ENCODE measurements at places on chromosomes 4 and X.

GRCh38 chrX:78886550-78886949 lies 58.6 kb upstream of the P2RY10 start:
- H3K27ac ChIP-seq: no peak overlapping the region
- no peaks in the 10 kb centered on the region for H3K27me3 ChIP-seq
- no peaks in the 10 kb centered on the region for H3K4me1 ChIP-seq
- no peak for DNase-seq
- H3K4me3 ChIP-seq: no peak overlapping the region

- no peaks in the 10 kb centered on the region for H3K27me3 ChIP-seq
- no peak overlapping the region for H3K4me3 ChIP-seq
- DNase-seq: no peak
- H3K27ac ChIP-seq: no peak overlapping the region
- H3K36me3 ChIP-seq: no peaks in the 10 kb centered on the region
These were observed 208.5 kb downstream of the EPHA5 start for GRCh38 chr4:65461781-65462180.

- no peaks in the 10 kb centered on the region for H3K27me3 ChIP-seq
- no peak for DNase-seq
- no peak overlapping the region for H3K4me3 ChIP-seq
- no peaks in the 10 kb centered on the region for H3K4me1 ChIP-seq
- H3K36me3 ChIP-seq: no peaks in the 10 kb centered on the region
These were observed 293.5 kb downstream of the OPHN1 start for GRCh38 chrX:68139791-68140190.

- H3K36me3 ChIP-seq: no peaks in the 10 kb centered on the region
- no peaks in the 10 kb centered on the region for H3K4me1 ChIP-seq
- H3K27ac ChIP-seq: no peak overlapping the region
These were observed 81.5 kb downstream of the ARX start for GRCh38 chrX:24934279-24934678.

- no peaks in the 10 kb centered on the region for H3K27me3 ChIP-seq
- no peak overlapping the region for H3K4me3 ChIP-seq
- DNase-seq: no peak
- H3K36me3 ChIP-seq: no peaks in the 10 kb centered on the region
These were observed 27.7 kb downstream of the PJA1 start for GRCh38 chrX:69137371-69138117.

- no peaks in the 10 kb centered on the region for H3K27me3 ChIP-seq
- DNase-seq: no peak
- no peaks in the 10 kb centered on the region for H3K36me3 ChIP-seq
- no peak overlapping the region for H3K4me3 ChIP-seq
- H3K4me1 ChIP-seq: no peaks in the 10 kb centered on the region
These were observed 22.0 kb downstream of the NBDY start for GRCh38 chrX:56751071-56751470.

DNA sequence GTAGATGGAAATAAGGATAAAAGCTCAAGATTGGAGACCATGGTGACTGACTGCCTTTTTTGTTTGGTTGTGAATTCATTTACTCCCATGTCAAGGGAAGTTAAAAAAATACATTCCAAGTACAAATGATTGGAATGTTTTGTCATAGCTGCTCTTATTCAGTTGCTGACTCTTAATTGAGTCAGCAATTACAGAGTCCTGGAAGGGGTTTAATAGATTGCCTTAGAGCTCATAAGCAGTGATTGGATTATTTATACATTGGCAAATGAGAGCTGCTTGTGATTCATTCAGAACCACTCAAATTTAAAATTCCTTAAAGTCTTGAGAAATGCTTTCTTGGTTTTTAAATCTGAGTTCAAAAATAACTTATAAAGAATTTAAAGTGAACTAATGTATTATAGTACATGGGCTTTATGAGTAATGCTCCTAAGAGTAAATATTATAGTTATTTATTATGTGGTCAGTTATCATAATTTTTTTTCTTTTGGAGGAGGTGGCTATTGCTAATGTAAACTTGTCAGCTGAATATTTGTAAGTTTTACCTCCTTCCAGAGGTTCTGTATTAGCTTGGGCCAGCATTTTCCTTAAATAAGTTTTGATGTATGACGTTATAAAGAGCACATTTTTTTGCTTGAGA lies 13.6 kb downstream of the JADE1 start:
- DNase-seq: no peak
- H3K36me3 ChIP-seq: no peaks in the 10 kb centered on the region

GRCh38 chrX:69429339-69430015 lies 74.6 kb upstream of the NALF2 start:
- H3K27ac ChIP-seq: no peak overlapping the region
- H3K4me3 ChIP-seq: no peak overlapping the region
- no peaks in the 10 kb centered on the region for H3K36me3 ChIP-seq
- H3K27me3 ChIP-seq: peaks cover 4% of the 10 kb centered on the region

DNA sequence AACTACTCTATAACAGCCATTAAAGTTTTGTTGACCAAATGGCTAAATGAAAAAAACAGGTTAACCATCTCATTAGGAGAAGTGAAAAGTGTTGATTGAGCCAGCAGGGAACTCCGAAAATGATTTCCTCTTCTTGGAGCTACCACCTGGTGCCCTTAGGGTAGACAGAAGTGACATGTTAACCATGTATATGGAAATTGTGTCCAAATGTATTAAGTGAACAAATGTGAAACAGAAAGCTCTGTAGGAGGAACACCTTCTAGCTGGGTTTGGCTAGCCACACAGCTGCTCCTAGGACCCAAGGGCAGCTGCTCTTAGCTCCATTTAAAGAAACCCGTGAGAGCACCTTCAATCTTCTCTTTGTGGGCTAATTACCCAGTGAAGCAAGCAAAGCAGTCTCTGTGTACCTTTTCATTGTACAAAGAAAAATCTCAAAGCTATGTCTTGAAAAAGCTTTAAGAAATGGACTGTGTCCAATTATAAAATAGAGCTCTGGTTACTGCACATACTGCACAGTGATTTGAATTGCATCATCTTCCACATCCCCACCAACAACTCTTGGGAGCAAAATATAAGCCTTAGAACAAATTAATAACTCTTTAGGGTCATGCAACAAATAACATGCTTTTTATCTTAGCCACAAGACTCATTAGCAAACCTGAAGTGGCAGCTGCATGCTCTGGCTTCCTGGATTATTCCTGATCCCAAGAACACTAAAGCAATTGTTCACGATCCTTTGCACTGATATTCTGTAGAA lies 59.2 kb upstream of the PARM1 start:
- peak overlapping the region; percentile 41 for H3K27ac ChIP-seq
- no peak overlapping the region for H3K4me3 ChIP-seq
- peaks cover 22% of the 10 kb centered on the region for H3K4me1 ChIP-seq
- no peaks in the 10 kb centered on the region for H3K27me3 ChIP-seq

DNA sequence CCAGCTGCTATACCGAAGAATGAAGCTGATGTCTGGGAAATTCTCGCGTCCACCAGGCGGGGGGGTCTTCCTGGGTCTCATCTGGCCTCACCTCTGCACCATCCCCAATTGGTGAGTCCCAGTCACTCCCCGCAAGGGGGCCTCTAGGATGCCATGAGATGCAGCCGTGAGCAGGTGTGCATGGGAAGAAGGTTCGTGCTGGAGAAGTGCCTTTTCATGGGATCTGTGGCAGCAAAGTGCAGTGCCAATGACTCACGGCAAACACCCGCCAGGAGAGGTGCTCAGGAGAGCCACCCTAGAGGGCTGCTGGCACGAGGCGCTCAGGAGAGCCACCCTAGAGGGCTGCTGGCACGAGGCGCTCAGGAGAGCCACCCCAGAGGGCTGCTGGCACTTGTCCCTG lies 55.1 kb downstream of the CPZ start:
- DNase-seq: no peak
- H3K4me1 ChIP-seq: no peaks in the 10 kb centered on the region
- peaks cover 89% of the 10 kb centered on the region for H3K27me3 ChIP-seq
- no peak overlapping the region for H3K27ac ChIP-seq
- no peak overlapping the region for H3K4me3 ChIP-seq
- H3K36me3 ChIP-seq: no peaks in the 10 kb centered on the region

DNA sequence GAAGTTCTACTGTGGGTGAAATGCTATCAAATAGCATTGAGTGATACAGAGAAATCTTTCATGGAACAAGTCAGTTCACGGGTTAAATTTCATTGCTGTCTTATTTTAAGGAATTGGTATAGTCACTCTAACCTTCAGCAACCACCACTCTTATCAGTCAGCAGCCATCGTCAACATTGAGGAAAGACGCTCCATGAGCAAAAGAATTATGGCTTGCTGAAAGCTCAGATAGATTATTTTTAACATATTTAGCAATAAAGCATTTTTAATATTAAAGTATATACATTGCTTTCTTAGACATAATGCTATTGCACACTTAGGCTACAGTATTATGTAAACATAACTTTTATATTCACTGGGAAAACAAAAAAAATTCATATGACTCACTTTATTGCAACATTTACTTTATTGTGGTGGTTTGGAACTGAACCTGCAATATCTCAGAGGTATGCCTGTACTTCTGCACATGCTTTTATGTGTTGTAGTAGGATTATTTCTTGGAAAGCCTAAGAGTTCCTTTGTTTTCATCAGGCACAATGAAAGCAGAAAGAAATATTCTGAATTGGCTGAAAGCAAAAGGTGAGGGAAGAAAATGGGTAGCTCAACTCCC lies 586.7 kb downstream of the GBA3 start:
- H3K36me3 ChIP-seq: no peaks in the 10 kb centered on the region
- no peaks in the 10 kb centered on the region for H3K27me3 ChIP-seq
- peaks cover 12% of the 10 kb centered on the region for H3K4me1 ChIP-seq
- DNase-seq: no peak
- no peak overlapping the region for H3K27ac ChIP-seq

DNA sequence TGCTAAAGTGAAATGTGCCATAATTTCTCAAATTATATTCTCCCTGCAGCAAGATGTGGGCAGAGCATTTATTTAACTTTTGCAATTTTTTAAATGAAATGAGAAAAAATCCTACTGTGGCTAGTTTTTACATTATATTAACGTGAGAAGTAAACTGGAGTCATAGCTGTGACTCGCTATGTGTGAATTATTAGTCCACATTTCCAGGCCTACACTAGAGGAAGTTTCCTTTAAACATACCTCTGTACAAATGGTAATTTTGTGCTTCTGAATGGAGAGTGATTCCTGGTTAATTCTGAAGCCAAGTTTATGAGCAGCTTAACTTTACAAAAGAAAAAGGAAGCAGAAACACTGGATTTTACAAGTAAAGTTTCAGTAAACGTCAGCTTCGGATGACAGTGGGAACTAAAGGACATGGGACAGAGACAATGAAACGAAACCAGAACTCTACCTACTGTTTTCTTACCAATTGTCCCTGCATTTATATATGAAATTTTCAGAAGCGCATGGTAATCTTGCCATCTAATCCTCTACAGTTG lies 72.4 kb downstream of the FBXO8 start:
- no peak overlapping the region for H3K27ac ChIP-seq
- H3K4me3 ChIP-seq: no peak overlapping the region
- H3K27me3 ChIP-seq: peaks cover 96% of the 10 kb centered on the region
- DNase-seq: no peak
- H3K4me1 ChIP-seq: peaks cover 8% of the 10 kb centered on the region

DNA sequence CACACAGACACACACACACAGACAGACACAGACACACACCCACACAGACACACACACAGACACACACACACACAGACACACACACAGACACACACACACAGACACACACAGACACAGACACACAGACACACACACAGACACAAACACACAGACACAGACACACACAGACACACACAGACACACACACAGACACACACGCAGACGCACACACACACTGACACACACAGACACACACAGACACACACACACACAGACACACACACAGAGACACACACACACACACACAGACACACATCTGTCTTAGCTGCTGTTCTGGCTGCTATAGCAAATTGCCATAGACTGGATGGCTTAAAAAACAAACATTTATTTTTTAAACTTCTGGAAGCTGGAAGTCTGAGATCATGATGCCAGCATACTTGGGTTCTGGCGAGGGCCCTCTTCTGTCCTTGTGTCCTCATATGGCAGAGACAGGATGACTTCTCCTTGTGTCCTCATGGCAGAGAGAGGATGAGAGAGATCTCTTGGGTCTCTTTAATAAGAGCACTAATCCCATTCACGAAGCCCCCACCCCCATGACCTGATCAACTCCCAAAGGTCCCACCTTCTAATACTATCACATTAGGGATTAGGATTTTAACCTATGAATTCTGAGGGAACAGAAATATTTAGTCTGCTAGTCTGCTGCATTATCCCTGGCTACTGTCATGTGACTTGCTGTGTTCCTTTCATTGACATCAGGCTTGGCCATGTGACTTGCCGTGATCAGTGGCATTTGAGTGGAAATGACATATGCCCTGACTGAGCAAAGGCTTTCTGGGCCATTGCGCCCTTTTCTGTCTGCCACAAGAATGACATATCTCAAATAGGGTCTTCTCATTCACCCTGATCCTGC lies 32.7 kb upstream of the RASGEF1B start:
- no peak for DNase-seq
- H3K27me3 ChIP-seq: no peaks in the 10 kb centered on the region
- no peak overlapping the region for H3K4me3 ChIP-seq
- H3K4me1 ChIP-seq: peaks cover 8% of the 10 kb centered on the region

DNA sequence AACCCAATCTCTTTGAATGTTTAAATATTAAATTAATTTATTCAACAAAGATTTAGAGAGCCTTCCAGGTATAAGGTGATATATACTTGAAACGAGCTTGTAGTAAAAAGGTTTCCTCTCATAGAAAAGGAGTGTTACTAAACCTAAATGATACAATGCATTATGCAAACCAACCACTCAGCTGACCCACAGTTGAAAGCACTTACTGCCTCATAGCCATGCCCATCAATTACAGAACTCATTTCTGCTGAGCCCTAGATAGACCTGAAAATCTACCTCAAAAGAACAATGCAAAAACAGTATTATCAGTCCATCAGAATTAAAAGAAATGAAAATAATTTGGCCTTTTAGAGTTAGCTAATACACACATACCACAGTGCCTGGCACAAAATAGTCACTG lies 75.4 kb downstream of the KCNIP4 start:
- no peaks in the 10 kb centered on the region for H3K36me3 ChIP-seq
- no peak for DNase-seq
- no peaks in the 10 kb centered on the region for H3K4me1 ChIP-seq
- no peak overlapping the region for H3K27ac ChIP-seq
- H3K4me3 ChIP-seq: no peak overlapping the region
- H3K27me3 ChIP-seq: no peaks in the 10 kb centered on the region

DNA sequence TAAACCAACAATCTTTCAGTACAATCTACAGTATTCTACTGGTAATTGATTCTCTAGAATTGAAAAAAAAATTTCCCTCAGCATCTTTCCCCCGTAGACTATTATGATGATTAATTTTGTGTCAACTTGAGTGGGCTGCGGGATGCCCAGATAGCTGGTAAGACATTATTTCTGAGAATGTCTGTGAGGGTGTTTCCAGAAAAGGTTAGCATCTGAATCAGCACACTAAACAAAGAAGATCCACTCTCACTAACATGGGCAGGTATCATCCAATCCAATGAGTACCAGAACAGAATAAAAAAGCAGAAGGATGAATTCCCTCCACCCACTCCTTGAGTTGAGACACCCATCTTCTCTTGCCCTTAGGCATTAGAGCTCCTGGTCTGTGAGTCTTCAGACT lies 186.1 kb upstream of the MAB21L2 start:
- no peaks in the 10 kb centered on the region for H3K4me1 ChIP-seq
- no peak for DNase-seq
- H3K27ac ChIP-seq: no peak overlapping the region
